ENCODE measurements at places on chromosomes 3 and 15. TPM values are rescaled to one million over a fixed set of nuclear protein-coding genes. Genes with fewer than 3 reads are reported as not detected.

- no peak for DNase-seq
These were observed 48.5 kb downstream of the PTH1R start for GRCh38 chr3:46926039-46926438.

Gene GP5
- total RNA-seq, result not detected

Gene STRA6
- total RNA-seq, result not detected

Gene GOLGA6A
- total RNA-seq, result not detected

Gene CHST13
- 0.80 TPM for total RNA-seq

Gene SERPINI2
- total RNA-seq, result not detected

Gene CPLX3
- total RNA-seq, result not detected

- no peak for DNase-seq
These were observed 32.0 kb upstream of the MANF start for GRCh38 chr3:51353131-51353530.

Gene SLC9C1
- total RNA-seq, result 0.48 TPM

Gene SLC28A2
- not detected for total RNA-seq

DNA sequence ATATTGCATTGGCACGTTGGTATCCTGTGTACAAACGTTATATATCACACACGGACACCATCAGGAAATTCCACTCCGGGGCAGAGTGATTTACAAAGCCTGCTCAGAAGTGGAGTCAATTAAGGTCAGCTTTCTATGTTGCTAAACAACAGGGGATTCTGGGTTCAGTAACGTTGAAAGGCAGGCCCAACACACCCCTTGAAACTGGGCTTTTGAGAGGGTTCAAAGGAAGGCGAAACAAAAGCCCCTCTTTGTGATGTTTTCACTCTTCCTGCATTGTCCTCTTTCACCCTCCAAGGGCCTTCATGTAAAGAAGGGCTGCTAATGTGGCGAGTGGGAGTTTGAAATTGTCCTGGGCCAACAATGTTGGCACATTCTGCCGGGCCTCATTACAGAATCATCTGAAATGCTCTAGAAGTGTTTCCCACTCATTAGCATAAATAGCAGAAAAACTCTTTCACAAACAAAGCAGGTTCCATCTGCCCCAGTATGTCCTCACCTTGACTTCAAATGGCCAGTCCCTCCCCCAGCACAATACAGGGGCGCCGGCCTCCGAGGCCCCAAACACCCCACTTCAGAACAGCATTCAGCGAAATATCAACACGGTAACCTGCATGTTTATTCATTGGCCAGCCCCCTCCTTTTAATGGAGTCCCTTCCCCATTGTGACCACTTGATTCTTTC is 76.4 kb downstream of the HES1 start:
- DNase-seq, result no peak

GRCh38 chr3:5096336-5097008 is 25.6 kb upstream of the ARL8B start:
- no peak for DNase-seq

- no peak for DNase-seq
These were observed 11.3 kb downstream of the PRKCI start for GRCh38 chr3:170233530-170233929.

- DNase-seq, result no peak
These were observed 39.7 kb upstream of the MLF1 start for GRCh38 chr3:158531334-158531733.

Gene DPPA2
- not detected for total RNA-seq

GRCh38 chr15:98799461-98800390 is 151.4 kb downstream of the IGF1R start:
- DNase-seq, result no peak

- DNase-seq, result no peak
These were observed 2.9 kb downstream of the FMN1 start for GRCh38 chr15:33191591-33191990.

DNA sequence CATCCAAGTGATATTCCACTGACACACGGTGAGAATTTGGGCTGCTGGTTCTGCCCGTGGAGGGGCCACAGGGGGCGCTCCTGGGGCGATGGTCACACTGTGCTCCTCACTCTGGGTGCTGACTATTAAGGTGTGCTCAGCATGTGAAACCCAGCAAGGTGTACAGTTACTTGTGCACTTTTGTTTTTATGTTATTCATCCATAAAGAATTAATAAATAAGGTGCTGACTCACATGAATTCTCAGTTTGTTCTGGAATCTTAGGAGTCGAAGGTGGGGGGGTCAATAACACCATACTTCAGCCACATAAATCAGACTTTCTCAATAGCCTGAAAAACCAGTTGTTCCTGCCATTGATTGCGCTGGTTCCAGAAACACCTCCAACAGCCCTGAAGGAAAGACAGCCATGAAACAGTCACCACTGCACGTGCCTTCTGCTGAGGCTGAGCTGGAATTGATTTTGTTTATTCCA is 53.5 kb upstream of the SPATA12 start:
- peak; percentile 78 for DNase-seq

Gene MKRN3
- not detected for total RNA-seq

Gene TGM5
- 2.7 TPM for total RNA-seq

DNA sequence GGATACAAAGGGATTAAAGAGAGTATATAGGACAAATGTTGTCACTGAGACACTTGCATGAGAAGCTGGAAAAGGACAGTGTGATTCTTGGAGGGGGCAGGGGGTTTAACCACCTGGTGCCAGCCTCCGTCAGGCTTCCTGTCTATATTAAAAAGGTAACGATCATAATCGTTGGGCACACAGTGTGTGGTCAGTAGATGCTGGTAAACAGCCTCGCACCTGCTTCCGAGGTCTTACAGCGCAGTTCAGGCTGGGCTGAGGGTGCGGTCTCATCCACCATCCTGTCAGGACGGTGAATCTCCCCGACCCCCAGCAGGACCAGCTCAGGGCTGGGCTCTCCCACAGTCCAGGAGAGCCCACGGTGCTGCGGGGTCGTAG is 47.7 kb upstream of the SMAD6 start:
- no peak for DNase-seq

Gene RTP4
- total RNA-seq, result 2.3 TPM

- no peak for DNase-seq
These were observed 18.5 kb downstream of the SLC6A20 start for GRCh38 chr3:45777746-45778386.

GRCh38 chr3:117786349-117786748 is 1076.8 kb downstream of the TUSC7 start:
- no peak for DNase-seq

DNA sequence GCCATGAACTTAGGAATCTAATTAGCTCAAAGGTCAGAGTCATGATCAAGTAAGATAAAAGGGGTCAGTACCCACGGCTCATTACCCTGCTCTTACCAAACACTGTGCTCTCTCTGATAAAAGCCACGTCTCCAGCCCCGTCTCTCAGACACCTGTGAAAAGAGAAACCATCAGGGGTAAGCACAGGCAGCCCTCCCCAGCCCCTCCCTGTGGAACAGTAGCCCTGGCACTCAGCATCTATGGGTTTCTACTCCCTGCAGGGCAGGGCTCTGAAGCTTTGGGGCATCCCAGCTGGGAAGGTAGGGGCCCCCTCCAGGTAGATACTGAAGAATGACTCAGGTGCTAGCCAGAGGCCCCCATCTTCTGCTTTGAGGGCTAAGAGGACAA is 10.5 kb downstream of the LTF start:
- DNase-seq, result no peak

Gene TRAK1
- 53.7 TPM for total RNA-seq
